Urothelium cell line (cell line): ENCODE measurements at places on chromosomes 5 and 9.
A peak's percentile ranks its signal among the peaks of the same experiment; 100 is the strongest.

GRCh38 chr5:10118150-10118549 lies 131.5 kb downstream of the ATPSCKMT start:
- DNase-seq, result no peak

DNA sequence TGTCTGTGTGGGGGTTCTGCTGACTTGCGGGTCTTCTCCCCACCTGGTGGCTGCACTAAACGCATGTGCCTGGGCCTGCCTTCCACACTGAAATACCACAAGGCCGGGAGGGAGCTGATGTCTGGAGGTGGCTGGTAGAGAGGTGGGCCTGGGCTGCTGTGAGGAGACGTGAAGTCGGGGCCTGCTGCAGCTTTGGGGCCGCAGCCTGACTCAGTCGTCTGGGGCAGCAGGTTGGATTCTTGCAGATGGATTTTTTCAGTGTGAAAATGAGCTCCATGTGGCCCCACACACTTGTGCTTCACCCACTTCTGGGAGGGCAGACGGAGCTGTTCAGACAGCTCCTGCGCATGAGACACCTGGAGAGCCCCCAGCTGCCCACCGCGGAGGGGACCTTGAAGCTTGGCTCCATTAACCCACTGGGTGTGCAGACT lies 29.3 kb downstream of the COL5A1 start:
- DNase-seq, result no peak

- DNase-seq, result peak; percentile 42
Measured at GRCh38 chr5:167802755-167803431, 488.6 kb upstream of the WWC1 start.

- DNase-seq, result no peak
Measured at GRCh38 chr9:135038331-135038730, 49.1 kb upstream of the OLFM1 start.

GRCh38 chr9:111877420-111877819 lies 19.2 kb upstream of the UGCG start:
- no peak for DNase-seq

- DNase-seq, result no peak
Measured at GRCh38 chr5:76413746-76414145, 10.7 kb downstream of the IQGAP2 start.

DNA sequence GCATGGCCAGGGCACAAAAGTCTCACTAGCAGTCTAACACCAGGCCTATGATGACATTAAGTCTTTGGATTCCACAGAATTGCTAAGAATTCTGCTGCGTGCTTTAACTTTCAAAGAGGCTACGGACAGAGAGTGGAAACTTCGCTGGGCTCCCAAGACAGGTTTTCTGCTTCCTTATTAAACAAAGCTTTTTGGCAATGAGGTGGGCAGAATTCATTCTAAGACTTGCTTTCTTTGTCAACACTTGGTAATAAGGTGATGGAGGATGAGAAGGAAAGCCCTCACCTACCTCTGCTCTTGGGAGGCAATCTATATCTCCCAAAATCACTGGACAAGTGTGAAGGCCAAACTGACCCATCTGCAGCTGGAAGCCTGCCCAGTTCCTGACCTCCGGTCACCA lies 231.9 kb downstream of the ATPSCKMT start:
- DNase-seq, result no peak

- DNase-seq, result no peak
Measured at GRCh38 chr9:130781569-130781968, 53.5 kb upstream of the ABL1 start.

DNA sequence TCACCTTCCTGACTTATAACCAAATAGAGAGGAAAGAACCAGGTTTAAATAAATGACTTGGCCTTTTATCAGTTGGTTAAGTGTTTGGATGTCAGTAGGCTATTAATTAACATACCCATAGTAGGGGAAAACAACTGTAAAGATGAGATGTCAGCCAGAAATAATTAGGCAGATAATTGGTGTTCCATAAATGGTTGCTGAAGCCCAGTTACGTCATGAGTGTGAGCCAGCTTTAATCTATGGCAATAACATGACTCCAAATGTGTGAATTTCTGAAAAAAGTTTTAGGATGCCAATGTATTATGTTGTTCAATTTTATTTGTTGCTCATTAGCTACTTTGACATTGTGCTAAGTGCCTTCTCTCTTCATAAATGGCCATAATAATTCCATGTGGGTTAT lies 180.5 kb downstream of the FBXL7 start:
- DNase-seq, result no peak

DNA sequence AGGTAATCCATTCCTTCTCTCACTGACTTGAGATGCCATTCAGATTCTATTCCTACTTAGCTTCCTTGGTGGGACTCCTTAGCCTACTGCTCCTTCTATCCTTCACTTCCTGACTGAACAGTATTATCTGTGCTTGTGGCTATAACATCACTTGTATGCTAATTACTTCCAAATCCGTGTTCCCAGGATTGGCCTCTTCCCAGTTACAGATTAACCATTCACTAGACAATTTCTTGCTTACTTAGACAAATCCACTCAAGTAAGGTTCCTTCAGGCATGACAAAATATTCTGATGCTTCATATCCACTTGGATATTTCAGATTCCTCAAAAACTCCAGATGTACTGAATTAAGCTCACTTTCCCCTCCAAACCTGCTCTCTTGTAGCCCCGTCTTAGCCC lies 18.3 kb downstream of the LIFR start:
- no peak for DNase-seq

- DNase-seq, result no peak
Measured at GRCh38 chr9:134585021-134585561, 56.5 kb upstream of the COL5A1 start.

DNA sequence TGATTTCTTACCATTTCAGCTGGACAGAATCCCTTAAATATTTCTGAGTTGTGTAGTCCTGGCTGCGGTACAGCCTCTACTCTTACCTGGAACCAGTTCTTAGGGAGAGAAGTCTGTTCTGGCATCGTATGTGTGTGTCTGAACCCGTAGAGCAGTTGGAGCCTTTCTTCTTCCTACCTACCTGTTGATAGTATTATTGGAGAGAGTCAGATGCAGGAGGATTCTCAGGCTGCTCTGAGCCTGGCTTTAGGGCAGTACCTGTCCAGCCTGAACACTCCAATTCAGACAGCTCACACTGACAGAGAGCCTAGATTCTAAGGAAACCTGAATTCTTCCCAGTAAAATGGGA lies 190.1 kb downstream of the CD180 start:
- DNase-seq, result no peak

DNA sequence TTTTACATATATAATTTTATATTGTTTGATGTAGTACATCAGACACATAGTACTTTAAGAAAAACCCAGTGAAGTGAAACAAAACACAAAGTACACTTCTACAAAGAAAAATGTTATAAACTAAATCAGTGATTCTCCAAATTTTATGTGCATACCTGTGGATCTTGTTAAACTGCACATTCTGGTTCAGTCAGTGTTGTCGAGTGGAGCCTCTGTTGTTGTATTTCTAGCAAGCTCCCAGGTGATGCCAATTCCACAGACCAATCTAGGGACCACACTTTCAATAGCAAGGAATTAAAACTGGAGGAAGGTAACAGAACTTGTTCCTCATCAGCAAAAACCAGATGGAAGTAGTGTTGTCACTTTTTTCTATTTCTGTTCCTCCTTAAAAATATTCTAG lies 183.8 kb upstream of the CD180 start:
- DNase-seq, result no peak

- no peak for DNase-seq
Measured at GRCh38 chr9:75672478-75672877, 218.0 kb upstream of the PCSK5 start.

DNA sequence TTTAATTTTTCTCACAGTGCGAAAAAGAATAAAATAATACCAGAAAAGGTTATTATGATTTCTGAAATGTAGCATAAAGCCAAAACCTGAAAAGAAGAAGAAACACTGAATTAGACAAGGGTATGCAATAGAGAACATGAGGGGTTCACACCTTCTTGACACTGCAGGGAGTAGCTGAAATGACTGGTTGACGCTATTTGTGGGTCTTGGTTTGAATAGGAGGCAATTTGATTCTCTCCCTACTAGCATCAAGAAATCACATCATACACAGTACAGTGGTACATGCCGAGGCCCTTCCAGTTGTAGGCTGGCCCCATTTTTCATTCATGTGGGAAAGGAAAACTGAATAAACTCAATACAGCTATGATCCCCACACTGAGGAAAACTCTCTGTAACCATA lies 68.6 kb downstream of the NR3C1 start:
- no peak for DNase-seq

GRCh38 chr9:4095484-4095883 lies 204.4 kb downstream of the GLIS3 start:
- DNase-seq, result no peak

GRCh38 chr9:115039516-115040120 lies 78.3 kb downstream of the TNC start:
- DNase-seq, result no peak

- DNase-seq, result no peak
Measured at GRCh38 chr5:157285310-157286035, 19.6 kb downstream of the CYFIP2 start.

GRCh38 chr9:95044731-95045508 lies 272.6 kb downstream of the FANCC start:
- no peak for DNase-seq

GRCh38 chr9:137453643-137454081 lies 5.5 kb downstream of the NSMF start:
- DNase-seq, result peak; percentile 41

- DNase-seq, result no peak
Measured at GRCh38 chr9:20783057-20784038, 99.3 kb downstream of the FOCAD start.

- DNase-seq, result no peak
Measured at GRCh38 chr9:5841771-5842573, 9.1 kb upstream of the ERMP1 start.

DNA sequence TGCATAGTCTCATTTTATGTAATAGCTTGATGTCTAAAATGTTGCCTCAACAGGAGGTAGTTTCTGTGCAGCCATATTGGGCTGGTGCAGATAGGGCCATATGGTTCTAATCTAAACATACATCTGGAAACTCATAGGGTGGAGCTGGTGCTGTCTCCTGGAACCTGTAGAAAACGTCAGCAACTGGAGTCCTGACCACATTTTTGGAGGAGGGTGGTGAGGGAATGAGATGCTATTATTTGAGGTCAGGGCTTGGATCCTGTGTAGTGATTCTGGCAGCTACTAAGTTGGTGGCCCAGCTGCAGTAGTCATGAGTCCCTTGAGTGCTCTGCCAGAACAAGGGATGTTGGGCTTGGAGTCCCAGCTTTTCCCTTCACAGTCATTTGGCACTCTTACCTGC lies 14.1 kb downstream of the MAN2A1 start:
- DNase-seq, result no peak

DNA sequence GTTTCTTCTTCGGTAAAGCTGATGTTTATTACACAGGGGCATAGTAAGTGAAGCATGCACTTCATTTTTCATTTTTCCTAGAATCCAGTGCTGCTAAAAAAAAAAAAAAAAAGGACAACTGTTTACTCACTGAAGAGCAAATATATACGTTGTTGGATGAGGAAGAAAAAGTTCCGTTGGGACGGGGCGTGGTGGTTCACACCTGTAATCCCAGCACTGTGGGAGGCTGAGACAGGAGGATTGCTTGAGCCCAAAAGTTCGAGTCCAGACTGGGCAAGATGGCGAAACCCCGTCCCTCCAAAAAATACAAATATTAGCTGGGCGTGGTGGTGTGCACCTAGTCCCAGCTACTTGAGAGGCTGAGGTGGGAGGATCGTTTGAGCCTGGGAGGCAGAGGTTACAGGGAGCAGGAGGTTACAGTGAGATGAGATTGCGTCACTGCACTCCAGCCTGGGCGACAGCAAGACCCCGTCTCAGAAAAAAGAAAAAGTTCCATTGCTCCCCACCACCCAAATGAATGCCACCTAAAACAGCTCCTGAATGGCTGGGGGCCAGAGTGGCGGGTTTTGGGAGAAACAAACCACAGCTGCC lies 60.1 kb upstream of the GNE start:
- DNase-seq, result no peak

- no peak for DNase-seq
Measured at GRCh38 chr5:14913096-14913495, 41.5 kb upstream of the ANKH start.

DNA sequence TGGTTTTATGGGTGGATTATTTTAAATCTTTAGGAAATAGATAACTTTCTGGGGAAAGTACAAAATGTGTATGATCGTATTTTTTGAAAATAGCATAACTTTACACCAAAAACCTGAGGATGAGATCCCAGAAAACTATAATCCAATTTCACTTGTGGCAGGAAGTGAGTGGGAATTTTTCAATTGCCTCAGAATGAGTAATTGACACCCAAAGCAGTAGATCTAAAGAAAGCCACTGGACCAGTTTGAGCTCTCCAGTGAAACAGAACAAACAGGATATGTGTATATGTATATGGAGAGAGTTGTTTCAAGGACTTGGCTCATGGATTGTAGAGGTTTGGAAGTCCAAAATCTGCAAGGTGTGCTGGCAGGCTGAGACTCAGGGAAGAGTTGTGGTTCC lies 109.2 kb upstream of the SHB start:
- DNase-seq, result no peak

DNA sequence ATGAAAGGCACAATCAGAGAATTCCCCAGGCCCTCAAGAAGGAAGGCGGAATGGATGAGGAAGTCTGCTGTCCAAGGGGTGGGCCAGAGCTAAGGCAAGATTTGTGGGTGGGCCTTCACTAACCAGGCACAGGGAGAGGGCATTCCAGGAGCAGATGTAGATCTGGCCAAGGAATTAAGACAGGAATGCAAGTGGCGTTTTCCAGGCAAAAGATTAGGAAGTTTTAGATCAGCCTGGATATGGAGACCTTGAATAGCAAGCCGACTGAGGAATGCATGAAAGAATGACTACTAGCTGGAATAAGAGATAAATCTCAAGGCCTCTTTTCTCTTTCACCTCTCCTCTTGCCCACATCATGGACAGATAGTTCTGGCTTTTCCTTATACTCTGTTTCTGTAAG lies 68.5 kb downstream of the GHR start:
- DNase-seq, result no peak

- DNase-seq, result no peak
Measured at GRCh38 chr9:72185561-72185960, 36.3 kb downstream of the GDA start.

DNA sequence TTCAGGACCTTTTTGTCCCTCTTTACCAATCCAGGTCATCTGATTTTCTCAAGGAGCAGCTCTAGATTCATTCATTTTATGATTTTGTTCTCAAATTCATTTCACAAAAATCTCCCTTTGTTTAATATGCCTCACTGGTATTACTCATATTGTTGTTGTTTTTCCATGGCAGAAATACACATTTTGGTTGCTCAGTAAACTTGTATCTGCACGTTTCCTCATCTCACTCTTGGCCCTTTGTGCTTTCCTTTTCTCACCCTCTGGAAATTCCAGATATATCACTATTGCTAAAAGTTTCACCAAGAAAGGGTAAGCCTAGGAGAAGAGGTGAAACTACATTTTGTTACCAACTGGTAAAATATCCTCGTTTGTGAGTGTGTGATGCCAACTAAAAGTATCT lies 14.8 kb downstream of the ASPN start:
- DNase-seq, result no peak

GRCh38 chr9:23669776-23670175 lies 156.3 kb downstream of the ELAVL2 start:
- no peak for DNase-seq

GRCh38 chr9:37922363-37923117 lies 18.6 kb upstream of the SLC25A51 start:
- no peak for DNase-seq

- DNase-seq, result peak; percentile 59
Measured at GRCh38 chr9:129576546-129577543, 44.1 kb downstream of the C9orf50 start.
